ENCODE measurements at places on chromosomes 11 and 22.

- no peak for DNase-seq
Measured at GRCh38 chr22:25142102-25142501, 57.6 kb upstream of the CRYBB3 start.

- DNase-seq = peak; percentile 22
Measured at GRCh38 chr11:44852159-44852747, 98.4 kb downstream of the TP53I11 start.

DNA sequence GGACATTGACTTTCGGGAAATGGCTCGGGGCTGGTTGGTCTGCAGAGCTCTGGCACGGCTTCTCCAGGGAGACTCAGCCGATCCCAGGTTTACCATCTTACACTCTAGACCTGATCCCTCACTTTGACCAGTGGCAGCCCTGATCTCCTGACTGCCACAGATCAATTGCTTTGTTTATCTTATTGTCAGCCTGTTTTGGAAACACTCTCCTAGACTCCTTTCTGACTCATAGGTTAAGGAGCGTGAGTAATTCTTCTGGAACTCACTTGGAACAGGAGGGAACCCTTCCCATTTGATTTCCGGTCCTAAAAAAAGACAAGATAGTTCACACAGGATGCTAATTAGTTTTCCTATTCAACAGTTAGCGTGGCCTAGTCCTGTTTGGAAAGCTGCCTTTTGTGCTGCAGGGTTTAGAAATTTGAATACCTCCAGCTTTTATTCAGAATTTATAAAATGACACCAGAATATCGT is 16.0 kb upstream of the BMAL1 start:
- peak; percentile 87 for DNase-seq

GRCh38 chr22:41762980-41763779 is 37.3 kb upstream of the CCDC134 start:
- no peak for DNase-seq

DNA sequence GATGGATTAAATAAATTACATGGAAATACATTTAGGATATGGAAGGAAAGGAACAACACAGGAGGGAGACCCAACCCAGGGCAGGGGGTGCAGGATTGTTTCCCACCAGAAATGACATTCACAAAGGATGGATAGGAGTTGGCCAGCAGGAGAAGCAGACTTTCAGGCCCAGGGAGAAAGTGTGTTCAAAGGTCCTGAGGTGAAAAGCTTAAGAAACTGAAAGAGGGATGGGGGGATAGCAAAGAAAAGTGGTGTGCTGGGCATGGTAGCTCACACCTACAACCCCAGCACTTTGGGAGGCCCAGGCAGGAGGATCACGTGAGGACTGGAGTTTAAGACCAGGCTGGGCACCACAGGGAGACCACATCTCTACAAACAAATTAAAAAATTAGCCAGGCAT is 16.6 kb upstream of the ADA2 start:
- DNase-seq = no peak

All from RKO (cell line).